NCI-H2107 (cell line): ENCODE measurements at places on chromosomes 11 and 22.
A peak's percentile ranks its signal among the peaks of the same experiment; 100 is the strongest.

DNA sequence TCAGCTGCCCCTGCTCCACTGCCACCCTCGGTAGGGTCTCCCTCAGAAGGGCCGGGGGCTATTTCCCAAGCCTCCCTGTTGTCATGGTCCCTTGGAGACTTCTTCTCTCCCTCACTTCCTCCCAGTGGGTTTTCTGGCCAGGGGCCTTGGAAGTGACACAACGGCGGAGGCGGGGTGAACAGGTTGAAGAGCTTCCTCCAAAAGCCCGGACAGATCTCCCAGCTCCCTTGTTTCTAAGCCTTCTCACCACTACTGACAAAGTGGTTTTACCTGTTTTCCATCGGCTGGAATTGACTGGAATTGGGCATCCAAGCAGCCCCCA lies 14.5 kb downstream of the MYH9 start:
- no peak for DNase-seq

DNA sequence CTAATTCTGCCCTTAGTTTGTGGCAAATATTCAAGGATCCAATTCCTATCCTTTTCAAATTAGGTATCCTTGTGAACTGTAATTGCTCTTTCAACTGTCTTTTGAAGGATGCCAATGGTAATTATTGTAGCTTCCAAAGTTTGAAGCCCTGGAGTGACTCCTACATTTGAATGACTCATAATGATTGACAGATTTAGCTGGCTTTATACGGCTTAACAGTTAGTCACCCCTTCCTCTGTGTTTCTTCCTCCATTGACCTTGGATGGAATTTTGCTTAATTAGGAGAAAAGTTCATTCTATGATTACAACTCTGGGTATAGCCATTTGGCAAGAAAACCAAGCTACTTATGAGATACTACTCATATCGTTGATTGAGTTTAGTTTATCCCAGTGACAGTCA lies 639.3 kb upstream of the KIRREL3 start:
- DNase-seq: no peak

GRCh38 chr11:73240190-73240781 lies 22.2 kb downstream of the P2RY2 start:
- no peak for DNase-seq

GRCh38 chr11:61686066-61686465 lies 5.9 kb downstream of the DAGLA start:
- no peak for DNase-seq

- no peak for DNase-seq
These were observed 191.4 kb upstream of the CHORDC1 start for GRCh38 chr11:90414221-90414620.

DNA sequence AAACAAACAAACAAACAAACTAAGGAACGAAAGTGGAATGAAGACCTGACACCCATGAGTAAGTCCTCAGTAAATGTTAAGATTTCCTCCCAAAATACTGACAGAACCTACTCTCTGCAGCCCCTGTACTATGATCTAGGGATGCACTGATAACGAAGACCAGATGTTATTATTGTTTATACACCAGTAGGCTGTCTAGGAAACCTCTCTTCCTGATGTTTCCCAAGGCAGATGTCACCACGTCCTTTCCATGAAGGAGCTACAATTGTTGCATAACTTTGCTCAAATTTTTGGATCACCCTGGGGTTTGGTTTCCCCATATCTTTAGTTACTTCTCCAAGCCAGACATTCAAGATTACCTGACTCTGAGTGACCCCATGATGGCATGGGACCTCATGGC lies 340.7 kb downstream of the MIAT start:
- no peak for DNase-seq

DNA sequence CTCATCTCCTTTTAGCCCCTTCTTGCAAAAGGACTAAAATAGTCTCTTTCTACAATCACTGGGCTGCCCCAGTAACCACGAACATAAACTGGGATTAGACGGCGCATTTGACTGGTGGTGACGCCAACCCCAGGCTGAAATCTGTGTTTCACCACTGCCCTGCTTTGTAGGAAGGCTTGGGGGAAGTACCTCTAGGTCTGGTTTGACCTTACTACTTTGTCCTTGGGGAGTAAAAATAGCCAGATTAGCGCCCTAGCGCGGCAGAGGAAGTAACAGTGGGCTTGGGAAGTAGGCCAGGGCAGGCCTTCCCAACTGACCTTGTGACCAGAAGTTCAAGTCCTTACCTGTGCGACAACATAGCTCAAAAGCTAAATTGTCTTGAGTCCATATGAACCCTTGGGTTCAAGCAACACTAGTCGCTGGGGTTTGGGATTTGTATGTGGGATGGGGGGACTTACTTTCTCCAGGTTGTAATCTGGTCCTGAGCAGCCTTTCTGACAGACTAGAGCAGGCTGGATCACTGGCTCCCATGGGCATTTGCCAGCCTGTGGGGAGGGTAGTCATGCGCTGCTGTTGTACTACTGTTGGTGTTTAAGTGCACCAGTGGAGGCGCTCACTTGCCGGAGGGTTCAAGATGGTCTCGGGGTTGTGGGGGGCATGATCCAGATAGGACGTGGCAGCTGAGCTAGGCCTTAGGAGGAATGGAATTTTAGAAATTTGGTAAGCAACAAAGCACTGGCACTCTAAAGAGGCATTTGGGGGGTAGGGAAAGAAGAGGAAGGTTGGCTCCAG lies 953 bp upstream of the PACS1 start:
- DNase-seq: no peak

DNA sequence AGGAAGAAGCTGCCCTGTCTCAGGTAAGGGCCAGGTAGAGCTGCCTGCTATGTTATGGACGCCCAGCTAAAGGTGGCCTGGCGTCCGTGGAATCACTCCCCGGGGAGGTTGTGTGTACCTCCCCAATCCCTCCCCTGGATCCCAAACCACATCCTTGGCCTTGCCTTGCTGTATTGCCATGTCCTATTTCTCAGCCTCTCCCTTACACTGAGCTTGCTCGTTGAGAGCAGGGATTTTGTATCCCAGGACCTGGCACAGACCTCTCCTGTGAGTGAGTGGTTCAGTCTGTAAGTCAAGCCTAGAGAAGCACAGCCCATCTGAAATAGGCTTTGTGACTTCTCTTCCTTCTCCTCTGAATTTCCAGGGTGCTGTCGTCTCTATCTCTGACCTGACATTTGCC lies 53.9 kb downstream of the TRAF6 start:
- DNase-seq: no peak

DNA sequence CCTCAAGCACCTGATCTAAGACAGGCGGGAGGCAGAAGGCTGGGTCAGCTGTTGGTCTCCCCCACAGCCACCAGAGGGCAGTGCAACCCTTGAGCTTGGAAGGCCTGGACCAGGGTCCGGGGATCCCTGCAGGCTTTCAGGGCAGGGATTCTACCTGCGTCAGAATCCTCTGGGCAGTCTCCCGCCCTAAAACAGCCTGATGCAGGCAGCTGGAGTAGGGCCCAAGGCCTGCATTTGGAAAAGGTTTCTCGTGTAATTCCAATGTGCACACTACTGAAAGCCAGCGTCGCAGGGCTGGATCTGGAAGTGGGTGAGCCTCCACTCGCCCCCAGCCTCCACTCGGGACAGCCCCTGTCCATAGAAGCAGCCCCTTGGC lies 31.8 kb downstream of the BID start:
- peak; percentile 37 for DNase-seq

GRCh38 chr11:5362017-5362625 lies 10.8 kb downstream of the OR51B6 start:
- DNase-seq: no peak

GRCh38 chr22:17281440-17281841 lies 62.2 kb upstream of the ADA2 start:
- DNase-seq: no peak

- no peak for DNase-seq
These were observed 50.5 kb downstream of the BDNF start for GRCh38 chr11:27649800-27650199.

GRCh38 chr22:36461665-36462649 lies 19.5 kb downstream of the TXN2 start:
- DNase-seq: peak; percentile 65

DNA sequence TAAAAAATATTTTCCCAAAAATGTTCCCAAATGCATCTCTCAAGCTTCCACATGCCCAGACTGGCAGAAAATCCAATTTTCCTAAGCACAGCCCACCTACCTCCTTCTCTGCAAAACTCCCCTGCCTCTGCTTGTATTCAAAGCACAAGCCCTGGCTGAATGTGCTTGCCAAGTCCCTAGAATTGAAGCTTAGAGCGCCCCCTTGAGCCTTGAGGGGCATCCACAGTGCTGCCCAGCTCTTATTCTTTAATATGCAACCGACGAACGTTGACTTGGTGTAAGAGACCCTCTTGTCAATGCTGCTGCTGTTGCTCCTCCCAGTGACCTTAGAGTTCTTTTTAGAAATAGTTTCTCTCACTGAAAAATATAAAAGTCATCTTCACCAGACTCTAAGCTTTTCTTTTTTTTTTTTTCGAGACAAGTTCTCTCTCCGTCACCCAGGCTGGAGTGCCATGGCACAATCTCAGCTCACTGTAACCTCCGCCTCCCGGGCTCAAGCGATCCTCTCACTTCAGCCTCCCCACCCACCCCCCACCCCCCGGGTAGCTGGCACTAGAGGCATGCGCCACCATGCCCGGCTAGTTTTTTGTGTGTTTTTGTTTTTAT lies 63.5 kb upstream of the CAPRIN1 start:
- DNase-seq: peak; percentile 63

DNA sequence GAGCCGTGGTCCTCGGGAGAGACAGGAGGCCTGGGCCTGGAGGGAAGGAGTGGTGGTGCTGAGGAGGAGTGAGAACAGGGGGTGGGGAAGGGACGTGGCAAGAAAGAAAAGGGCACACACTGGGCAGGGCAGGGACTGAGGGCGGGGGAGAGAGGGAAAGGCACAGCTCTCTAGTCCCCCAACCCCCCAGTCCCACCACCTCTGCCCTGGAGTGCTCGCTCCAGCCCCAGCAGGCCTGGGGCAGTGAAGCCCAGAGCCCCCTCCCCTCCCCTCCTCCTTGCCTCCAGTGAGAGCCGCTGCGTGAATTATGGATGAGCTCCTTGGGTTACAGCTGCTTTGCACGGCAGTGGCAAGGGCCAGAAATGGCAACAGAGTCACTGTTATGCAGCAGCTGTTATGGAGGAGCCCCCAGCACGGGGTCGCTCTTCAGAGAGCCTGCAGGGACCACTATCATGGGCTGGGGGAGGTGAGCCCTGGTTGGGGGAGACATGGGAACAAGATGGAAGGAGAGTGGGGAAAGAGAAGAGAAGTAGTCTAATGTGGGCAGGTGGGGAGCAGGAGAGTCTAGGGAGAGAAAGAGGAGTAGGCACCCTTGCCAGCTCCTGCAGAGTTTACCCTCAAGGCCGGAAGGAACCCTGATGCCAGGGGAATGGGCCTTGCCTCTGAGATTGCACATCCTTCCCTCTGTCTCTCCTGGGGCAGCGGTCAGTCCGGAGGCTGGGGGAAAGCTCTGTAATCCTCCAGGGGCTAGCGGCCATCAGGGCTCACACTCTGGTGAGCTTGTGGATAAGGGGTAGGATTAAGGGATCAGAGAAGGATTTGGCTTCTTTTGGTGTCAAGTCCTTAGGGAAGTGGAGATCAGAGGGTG lies 3.6 kb downstream of the RTN4RL2 start:
- DNase-seq: no peak

DNA sequence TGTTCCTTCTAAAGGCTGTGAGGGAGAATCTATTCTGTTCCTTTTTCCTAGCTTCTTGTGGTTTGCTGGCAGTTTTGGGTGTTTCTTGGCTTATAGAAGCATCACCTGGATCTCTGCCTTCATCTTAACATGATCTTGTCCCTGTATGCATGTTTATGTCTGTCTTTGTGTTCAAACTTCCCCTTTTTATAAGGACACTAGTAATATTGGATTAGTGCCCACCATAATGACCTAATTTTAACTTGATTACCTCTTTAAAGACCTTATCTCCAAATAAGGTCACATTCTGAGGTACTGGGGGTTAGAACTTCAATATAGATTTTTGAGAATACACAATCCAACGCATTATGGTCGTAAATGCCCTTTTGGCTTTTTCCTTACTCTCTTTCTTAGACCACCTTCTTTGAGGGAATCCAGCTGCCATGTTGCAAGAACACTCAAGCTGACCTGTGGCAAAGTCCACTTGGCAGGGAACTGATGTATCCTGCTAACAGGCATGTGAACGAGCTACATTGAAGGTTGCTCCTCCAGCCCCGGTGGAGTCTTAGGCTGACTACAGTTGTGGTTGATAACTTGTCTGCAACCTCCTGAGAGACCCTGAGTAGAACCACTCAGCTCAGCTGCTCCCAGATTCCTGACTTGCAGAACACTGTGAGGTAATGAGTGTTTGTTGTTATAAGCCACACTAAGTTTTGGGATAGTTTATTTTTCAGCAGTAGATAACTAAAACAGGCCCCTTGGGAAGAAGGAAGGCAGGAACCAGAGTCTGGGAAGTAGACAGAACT lies 127.1 kb upstream of the OR9Q1 start:
- no peak for DNase-seq

- no peak for DNase-seq
These were observed 1053.6 kb upstream of the CCDC90B start for GRCh38 chr11:84339796-84340195.

- DNase-seq: no peak
These were observed 61.6 kb downstream of the MORC2 start for GRCh38 chr22:30906946-30907345.

DNA sequence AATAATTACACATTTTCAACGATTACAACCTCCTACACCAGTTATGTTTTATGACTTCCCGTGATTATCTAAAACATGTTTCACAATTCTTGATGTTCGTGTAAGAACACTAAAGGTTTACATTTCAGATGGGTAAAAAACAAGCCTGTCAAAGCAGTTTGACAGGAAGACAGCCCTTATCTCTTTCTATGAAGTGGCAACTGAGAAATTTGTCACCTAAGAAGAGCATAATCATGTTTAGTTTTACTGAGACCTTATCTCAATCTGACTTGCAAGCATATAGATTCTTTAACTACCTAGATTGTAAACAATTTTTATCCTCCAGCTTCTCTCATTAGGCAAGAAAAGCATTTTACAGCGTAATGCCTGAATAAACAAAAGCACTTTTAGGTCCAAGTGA lies 218.4 kb upstream of the ZBED5 start:
- no peak for DNase-seq

DNA sequence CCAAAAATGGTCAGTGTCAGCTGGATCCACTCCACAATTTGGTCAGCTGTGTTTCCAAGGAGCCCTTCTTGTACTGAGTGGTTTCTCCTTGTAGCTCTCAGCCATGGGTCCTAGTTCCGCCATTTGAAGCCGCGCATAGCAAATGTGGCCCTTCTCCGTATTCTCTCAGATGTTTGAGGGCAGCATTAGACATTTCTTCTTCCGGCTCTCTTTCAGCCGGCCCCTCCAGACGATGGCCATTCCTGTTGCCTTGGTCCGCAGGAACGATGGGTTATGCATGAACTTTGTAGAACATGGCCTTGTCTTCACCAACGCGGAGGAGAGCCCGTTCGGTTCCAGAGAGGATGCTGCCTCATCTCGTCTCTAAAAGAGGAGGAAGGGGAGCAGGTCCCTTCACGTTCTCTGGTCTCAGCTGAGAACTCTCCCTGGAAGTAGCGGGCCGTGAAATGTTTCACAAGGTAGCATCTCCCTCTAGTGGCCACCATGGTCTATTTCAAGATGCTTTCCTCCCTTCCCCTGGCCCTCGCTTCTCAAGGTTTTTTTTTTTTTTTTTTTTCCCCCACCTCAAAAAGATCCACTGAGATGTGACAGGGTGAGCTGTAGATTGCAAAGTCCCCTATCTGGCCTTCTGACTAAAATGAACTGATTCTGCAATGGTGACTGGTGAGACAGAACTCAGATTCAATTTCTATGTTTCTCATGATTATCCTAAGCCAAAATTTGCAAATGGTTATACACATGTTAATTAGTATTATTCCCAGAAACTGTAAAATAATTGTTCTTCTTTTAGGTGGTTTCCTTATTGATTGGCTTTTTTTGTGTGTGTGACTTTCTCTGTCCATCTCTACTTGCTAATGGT lies 19.8 kb upstream of the PLET1 start:
- peak; percentile 42 for DNase-seq
